ENCODE measurements at places on chromosomes 6 and 20. TPM values are rescaled to one million over a fixed set of nuclear protein-coding genes. Genes with fewer than 3 reads are reported as not detected.

ROS1 gene
- 0.24 TPM for total RNA-seq

PMEPA1 gene
- total RNA-seq: 86.0 TPM

KIF25 gene
- total RNA-seq: not detected

STMND1 gene
- total RNA-seq: not detected

GABRR2 gene
- total RNA-seq: not detected

PGC gene
- not detected for total RNA-seq

SIRPB1 gene
- 0.48 TPM for total RNA-seq

KCNQ5 gene
- total RNA-seq: 0.96 TPM

DAAM2 gene
- total RNA-seq: 0.24 TPM

RTN4IP1 gene
- 6.8 TPM for total RNA-seq

RBM24 gene
- 0.96 TPM for total RNA-seq

HMGCLL1 gene
- not detected for total RNA-seq

SULF2 gene
- total RNA-seq: 210 TPM

COL11A2 gene
- 0.43 TPM for total RNA-seq

ME1 gene
- total RNA-seq: 31.1 TPM

CTCFL gene
- not detected for total RNA-seq

PXDC1 gene
- total RNA-seq: 69.9 TPM

RIPOR3 gene
- total RNA-seq: 0.64 TPM

HINT3 gene
- 28.0 TPM for total RNA-seq

SAPCD1 gene
- not detected for total RNA-seq

THEMIS gene
- total RNA-seq: under 0.01 TPM

PPP1R3G gene
- total RNA-seq: 3.4 TPM

DNMT3B gene
- 1.9 TPM for total RNA-seq
